ENCODE measurements at places on chromosomes 16 and 17. TPM values are rescaled to one million over a fixed set of nuclear protein-coding genes. Genes with fewer than 3 reads are reported as not detected.

DNA sequence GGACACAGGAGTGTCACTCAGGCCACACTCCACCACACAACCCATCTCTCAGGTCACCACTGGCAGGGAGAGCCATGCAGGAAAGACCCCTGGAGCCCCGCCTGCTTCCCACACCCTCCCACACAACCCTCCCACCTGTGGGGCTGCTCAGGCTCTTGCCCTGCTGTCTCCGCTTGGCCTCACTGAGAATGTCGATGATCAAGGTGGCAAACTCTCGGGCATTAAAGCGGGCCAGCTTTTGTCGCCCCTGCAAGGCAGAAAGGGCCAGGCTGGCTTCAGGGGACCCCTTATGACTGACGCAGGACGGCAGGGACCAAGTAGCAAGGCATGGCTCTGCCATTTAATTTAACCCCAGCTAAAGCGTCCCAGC lies 8.5 kb downstream of the TP53I13 start:
- DNase-seq, result no peak

GRCh38 chr17:80968602-80969029 lies 23.0 kb upstream of the CHMP6 start:
- DNase-seq, result no peak

Gene MYO15A
- total RNA-seq, result 2.0 TPM

- no peak for DNase-seq
These were observed 17.1 kb upstream of the HOXB13 start for GRCh38 chr17:48745381-48746275.

- DNase-seq, result no peak
These were observed 29.9 kb upstream of the VAT1L start for GRCh38 chr16:77758508-77758907.

Measured in natural killer cell treated with Interleukin-12 subunit alpha and Interleukin-12 subunit beta and Interleukin-15 and Interleukin-18, amount 100 ng/mL, for 72 hours (primary cell).